EL (cell line): ENCODE measurements at places on chromosomes 1 and 21.
A peak's percentile ranks its signal among the peaks of the same experiment; 100 is the strongest.

DNA sequence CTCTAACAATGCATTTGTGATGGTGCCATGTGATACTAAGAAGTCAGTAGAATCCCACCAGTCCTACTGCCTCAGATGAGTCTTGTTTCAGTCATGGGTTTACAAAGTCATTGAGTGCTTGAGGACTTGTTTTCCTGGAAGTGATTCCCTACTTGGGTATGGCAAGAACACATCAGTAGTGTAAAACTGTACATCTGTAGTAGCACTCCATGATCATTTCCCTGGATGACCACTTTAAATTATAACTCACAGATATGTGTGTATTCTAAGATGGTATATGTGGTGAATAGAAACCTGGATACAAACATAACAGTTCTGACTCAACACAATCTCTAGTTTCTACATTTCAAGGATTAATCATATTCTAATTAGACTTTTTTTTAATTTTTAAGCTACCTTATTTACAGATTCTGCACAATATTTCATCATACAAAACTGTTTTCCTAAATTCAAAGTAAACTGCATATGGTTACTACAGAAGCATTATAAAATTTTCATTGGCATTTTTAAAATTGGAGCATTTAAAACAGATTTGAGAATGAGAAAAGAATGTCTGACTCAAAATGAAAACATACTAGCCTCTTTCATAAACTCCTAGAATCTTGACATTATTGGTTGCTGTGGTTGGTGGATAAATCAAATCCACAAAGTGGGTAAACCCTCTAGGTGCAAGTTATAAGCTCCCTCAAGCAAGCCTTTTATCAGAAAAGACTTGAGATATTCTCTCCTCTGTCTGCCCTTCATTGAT lies 6.8 kb upstream of the PSMG1 start:
- peak; percentile 49 for DNase-seq

- DNase-seq = no peak
These were observed 71.9 kb downstream of the SCCPDH start for GRCh38 chr1:246795906-246796694.

GRCh38 chr1:98399218-98399617 lies 262.3 kb upstream of the SNX7 start:
- DNase-seq = peak; percentile 51

- DNase-seq = no peak
These were observed 22.0 kb downstream of the ALPL start for GRCh38 chr1:21531241-21531640.
